ENCODE measurements at places on chromosomes 2 and 18.

GRCh38 chr2:30569946-30570345, 122.9 kb downstream of the LCLAT1 start:
- no peak for DNase-seq

DNA sequence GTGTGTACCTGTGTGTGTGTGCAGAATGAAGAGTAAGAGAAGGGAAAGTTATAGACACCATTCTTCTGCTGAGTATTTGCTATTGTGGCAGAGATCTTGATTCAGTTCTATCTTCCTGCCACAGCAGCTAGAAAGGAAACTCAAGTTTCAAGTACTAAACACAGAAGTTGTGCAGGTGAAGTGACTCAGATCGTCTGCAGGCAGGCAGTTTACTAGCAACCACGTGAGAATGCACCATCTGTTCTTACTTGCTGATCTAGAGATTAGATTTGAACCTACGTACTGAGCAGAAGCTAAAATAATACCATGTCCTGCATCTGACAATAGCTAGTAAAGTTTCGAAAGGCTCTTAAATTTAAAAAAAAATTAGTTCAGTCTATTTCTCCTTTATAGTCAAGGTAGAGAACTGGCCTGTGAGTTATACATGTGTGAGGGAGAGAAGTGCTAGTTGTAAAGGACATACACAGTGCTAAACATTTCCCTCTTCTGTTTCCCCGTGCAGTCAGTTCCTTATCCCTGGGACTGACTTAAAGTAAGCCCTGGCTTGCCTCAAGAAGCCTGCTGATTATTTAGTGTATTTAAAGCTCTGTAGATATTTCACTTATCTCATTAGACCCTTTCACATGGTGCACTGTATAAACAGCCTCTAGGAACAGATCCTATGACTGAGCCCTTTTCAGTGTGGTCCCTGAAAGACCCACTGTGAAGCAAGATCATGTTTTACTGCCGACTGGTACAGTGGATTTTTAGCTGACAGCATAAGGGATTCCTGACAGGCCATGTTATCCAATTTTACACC, 45.0 kb downstream of the SLC38A11 start:
- DNase-seq: peak; percentile 1

- DNase-seq: peak; percentile 35
These were observed 66.7 kb downstream of the DNMT3A start for GRCh38 chr2:25274868-25275574.

- DNase-seq: no peak
These were observed at the start of gene IL18RAP for GRCh38 chr2:102422910-102423309. Gene IL18RAP, plus strand, starts transcription at chr2:102423160. Its CDS starts 118 bp downstream, at chr2:102423278.

DNA sequence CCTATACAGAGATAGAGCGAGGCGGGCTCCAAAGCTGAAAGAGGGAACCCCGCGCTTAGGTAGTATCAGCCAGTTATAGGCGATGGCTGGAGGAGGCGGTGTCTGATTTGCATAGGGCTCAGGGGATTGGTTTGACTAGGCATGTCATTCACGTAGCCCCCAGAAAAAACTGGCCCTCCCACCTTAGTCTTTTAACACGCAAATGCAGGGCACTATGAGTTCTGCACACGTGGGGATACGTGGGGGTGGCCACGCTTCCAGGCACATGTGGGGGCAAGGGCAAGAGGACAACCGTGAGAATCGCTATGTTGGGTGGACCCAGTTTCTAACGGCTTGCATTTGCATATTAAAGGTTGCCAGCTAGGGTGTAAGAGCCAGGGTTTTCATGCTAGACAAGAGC, 56.7 kb upstream of the MSTN start:
- DNase-seq: no peak

- DNase-seq: no peak
These were observed 24.1 kb upstream of the MRPL19 start for GRCh38 chr2:75622500-75622899.

DNA sequence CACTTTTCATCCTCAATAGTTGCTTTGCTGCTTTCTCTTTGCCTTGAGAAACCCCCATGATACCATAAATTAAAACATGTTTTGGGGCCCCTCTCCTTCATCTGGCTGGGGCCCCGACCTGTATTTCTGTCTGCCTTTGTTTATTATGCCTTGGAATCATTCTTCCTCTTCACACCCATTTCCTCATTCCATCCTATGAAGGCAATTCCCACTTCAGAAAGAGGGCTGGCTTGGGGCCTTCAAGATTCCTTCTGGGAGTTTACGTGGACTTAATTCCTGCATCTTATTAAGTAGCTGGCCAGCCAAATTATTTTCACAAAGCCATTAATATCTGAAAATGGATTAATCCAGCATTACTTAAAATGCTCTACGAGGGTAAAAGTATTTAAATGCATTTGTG, 6.8 kb upstream of the LRRTM1 start:
- DNase-seq: no peak

GRCh38 chr2:11744631-11745394, 1.6 kb upstream of the LPIN1 start:
- DNase-seq: peak; percentile 65

DNA sequence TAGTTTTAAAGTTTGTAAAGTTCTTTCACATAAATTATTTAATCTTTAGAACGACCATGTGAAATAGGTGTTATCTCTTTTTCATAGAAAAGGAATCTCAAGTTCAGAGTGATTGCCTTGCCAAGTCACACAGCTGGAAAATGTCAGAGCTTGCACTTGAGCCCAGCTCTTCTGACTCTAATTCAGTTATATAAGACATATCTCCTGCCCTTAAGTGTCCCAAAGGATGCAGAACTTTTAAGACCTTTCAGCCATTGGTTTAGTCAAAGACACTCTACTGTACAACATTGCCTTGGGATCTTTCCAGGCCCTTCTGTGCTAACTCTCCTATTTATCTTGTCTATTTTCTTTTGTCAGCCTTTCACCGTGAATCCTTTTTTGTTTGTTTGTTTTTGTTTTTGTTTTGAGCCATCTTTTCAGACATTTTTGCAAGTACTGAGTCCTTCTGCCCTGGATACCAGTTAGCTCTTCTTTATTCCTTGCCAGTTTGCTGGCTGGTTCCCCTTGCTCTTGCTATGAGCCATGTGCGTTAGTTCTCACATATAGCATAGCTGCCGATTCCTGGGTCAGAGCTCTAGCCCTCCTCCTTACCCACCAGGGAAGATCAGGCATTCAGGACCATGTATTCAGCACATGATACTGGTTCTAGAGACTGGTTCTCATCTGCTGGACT, 160.0 kb upstream of the MYO3B start:
- DNase-seq: no peak

DNA sequence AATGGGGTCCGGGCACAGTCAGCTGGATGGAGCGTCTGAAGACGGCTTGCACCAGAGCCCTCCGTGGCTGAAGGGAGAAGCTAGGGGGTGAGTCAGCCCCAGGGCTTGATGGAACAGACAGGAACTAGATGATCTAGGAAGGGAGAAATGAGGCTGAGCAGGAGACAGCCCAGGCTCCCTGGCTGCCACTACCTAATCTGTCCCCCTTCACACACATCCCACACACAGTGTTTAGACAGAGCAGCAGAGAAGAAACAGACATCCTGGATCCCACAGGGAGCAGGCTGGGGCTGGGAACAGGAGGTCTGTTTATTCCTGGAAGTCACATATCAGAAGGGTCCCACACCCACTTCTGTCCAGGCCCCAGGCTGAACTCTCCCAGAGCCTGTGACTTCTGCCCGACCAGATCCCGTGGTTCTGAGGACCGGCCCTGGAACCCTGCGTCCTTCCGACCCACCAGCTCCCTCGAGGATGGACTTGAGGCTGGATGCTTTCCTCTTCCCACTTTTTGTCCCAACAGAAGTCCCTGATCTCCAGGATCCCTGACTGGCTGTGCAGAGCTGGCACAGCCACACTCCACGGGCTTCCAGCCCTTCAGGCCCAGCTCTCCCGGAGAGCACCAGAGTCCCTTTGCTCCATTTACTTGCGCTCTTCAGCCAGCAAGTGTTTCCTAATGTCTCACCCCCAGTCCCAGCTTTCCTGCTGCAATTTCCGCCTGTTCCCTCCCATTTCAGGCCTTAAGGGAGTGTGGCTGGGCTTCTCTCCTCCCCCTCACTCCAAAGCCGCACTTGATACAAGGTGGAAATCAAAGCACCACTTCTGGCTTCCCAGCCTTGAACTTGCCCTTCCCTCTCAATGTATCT, 1.5 kb upstream of the GPBAR1 start:
- no peak for DNase-seq

- DNase-seq: no peak
These were observed 30.1 kb upstream of the DYNC2LI1 start for GRCh38 chr2:43743706-43744105.

GRCh38 chr18:24366328-24366727, 31.3 kb downstream of the OSBPL1A start:
- DNase-seq: no peak

DNA sequence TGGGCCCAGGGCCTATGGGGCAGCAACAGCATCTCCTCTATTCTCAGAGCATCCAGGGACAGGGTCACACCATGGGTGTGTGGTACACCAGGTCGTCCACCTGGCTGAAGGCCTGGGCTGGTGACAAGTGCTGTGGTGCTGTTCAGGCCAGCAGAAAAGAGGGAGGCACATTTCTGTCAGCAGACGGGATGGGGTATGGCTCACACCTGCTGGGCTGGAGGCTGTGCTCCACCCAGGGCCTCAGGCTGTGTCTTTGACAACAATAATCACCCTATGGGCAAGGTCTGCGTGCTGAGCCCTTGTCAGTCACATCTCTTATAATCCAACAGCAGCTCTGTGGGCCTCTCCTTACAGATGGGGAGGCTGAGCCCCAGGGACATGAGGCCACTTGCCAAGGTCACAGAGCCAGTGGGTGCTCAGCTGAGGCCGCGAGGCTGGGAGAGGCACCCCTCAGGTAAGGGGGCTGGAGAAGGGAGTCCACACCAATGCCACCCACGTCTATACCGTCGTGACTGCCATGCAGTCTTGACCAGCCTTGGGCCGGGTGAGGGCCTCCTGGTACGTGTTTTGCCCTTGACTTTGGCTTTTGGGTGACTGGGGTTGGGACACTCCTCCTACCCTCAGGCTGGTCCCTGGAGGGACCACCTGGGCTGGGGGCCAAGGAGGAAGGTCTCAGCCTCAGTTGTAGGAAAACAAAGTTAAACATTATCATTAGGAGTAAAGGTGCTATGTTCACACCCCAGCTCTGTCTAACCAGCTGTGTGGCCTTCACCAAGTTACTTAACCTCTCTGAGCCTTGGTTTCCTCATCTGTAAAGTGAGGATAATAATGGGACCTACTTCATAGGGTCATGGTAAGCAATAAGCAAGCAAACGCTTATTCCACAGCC, 5.6 kb upstream of the HS6ST1 start:
- DNase-seq: no peak

DNA sequence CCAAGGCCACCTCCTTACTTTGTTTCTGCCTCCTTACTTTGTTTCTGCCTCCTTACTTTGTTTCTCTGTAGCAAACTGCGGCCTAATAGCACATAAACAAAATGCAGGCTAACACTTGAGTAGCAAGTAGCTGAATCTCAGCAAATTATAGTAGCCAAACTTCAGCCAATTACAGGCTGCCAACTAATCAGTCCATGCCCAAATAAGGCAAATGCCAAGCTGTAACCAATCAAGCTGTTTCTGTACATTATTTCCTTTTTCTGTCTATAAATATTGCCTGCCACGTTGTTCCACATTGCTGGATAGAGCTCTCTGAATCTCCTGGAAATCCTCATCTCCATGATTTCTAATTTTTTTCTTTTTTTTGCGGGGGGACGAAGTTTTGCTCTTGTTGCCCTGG, 28.7 kb upstream of the FRZB start:
- no peak for DNase-seq

DNA sequence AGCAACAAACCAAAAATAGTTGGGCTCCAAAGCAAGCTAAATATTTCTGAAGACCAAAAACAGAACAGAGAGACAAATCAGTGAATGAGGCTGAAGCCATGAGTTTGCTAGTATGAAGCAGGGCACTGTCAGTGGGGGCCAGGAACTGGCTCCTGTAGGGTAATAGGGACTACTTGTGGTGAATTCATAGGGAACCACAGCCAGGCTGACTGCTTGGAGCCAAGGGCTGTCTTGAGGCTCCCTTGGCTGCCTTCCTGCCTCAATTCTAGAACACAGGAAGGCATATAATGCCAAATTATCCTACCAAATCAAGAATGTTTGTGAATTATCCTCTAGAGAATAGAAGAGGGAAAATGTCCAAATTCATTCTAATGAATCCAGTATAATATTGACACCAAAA, 406.0 kb downstream of the CCDC85A start:
- DNase-seq: no peak

DNA sequence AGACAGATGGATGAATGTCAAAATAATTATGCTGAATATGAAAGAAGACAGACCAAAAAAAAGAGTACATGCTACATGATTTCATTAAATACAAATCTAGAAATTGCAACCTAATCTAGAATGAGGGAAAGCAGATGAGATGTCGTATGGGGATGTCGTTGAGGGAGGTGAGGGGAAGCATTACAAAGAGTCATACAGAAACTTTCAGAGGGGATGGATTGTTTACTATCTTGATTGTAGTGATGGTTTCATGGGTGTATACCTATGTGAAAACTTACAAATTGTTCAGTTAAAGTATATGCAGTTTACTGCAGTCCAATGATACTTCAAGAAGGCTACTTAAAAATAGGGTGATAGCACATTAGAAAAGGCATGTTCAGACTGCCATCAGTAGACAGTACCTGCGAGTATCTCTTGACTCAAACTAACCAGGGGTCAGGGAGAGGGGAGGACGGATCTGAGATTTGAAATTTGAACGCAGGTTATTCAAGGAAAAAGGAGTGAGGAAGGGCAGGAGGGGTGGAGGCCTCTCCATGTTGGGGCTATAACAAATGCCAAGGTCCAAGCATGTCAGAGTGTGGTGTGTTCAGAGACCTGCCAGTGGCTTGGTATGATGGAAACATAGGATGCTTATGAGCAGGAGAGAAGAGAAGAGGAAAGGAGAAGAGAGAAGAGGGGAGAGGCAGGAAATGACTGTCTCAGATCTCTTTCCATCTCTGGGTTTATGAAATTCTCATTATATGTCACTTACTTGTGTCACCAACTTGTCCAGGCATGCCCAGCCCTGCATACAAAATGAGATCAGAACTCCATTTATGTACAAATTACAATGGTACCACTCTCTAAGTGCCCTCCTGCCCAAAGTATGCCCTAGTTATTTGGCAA, 257.3 kb upstream of the CXCR4 start:
- DNase-seq: peak; percentile 26

DNA sequence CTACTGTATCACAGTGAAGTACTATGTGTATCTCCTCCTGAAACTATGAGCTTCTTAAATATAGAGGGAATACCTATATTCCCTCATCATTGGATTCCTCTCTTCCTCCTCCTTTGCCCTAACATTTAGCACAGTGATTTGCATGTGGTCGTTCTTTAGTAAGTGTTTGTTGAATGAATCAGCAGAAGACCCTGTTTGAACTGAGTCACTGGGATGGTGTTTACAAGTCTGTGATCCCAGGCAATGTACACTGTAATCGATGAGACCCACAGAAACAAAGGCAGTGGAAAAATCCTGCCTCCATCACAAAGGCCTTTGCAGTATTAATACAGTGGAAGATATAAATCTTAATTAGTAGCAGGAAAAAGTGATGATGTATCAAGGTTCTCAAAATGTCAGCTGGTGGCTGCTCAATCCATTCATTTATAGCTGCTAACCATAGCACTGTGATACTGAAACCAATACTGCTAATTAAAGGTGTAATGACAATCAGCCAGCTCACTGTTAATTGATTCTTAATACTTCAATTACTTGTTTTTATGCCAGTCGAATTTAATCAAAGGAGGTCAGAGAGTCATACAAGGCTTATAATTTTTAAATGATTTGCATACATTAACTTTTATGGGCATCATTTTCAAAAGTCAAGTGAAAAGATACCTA, 20.8 kb upstream of the MYO3B start:
- no peak for DNase-seq
